HTR-8/SVneo (cell line): ENCODE measurements at places on chromosomes 4 and X.

DNA sequence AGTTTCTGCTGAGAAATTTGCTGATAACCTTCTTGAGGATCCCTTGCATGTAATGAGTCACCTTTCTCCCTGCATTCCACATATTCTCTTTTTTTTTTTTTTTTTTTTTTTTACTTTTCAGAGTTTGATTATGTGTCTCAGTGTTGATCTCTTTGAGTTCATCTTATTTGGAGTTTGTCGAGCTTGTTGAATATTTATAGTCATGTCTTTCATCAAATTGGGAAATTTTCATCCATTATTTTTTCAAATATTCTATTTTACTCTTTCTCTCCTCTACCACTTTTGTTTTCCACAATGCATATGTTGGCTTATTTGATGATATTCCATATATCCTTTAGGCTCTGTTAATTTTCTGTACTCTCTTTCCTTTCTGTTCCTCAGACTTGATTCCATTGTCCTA is 136.1 kb downstream of the MAD2L1 start:
- DNase-seq: no peak

DNA sequence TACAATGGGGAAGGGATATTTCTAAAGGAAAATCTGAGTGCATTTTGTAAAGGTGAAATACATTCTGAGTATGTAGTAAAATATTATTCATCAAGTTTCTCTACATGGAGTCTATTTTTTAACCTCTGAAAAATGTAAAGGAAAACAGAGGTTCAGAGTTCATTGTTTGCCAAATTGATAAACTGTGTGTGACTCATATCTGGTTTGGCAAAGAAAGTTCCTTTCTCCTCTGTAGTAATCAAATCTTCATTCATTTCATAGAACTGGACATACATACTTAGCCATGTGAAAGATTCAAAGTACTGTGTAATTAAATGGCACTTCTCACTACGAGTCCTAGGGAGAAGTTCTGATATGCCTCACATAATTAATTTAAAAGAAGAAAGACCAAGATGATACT is 61.6 kb downstream of the HPGD start:
- DNase-seq: no peak

DNA sequence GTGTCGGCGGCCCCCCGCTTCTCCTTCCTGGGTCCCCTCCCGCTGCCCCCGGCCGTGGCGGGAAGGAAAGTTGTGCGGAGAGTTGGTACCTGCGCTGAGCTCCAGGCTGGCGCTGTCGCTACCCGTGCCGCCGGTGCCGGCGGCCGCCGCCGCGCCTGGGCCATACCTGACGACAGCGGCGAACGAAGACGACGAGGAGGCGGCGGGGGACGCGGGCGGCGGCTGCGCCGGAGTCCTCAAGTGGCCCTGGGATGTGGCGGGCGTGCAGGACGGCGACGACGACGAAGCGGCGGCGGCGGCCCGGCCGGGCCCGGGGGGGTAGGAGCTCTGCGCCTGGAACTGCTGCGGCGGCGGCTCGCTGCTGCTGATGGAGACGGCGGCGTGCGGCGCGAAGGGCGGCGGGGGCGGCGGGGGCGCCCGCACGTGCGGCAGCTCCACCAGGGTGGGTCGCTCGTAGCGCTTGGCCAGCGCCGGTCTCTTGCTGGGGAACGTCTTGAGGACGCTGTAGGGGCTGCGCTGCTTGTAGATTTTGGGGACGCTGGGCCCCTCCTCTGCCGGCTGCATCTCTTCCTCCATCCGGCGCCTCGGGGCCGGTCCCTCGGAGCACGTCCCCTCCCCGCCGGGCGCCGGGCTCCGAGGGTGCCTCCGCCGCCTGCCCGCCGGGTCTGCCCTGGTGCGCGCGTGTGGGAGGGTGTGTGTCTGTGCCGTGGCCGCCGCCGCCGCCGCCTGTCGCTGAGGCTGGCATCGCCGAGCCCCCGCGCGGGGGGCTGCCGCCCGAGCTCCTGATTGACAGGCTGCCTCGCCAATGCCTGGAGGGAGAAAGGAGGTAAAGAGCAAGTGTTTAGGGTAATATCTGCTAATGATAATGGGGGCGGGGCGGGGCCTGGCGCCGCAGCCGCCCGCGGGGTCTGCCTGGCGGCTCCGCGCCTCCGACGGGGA is 618 bp downstream of the BEND4 start:
- DNase-seq: peak; percentile 73

DNA sequence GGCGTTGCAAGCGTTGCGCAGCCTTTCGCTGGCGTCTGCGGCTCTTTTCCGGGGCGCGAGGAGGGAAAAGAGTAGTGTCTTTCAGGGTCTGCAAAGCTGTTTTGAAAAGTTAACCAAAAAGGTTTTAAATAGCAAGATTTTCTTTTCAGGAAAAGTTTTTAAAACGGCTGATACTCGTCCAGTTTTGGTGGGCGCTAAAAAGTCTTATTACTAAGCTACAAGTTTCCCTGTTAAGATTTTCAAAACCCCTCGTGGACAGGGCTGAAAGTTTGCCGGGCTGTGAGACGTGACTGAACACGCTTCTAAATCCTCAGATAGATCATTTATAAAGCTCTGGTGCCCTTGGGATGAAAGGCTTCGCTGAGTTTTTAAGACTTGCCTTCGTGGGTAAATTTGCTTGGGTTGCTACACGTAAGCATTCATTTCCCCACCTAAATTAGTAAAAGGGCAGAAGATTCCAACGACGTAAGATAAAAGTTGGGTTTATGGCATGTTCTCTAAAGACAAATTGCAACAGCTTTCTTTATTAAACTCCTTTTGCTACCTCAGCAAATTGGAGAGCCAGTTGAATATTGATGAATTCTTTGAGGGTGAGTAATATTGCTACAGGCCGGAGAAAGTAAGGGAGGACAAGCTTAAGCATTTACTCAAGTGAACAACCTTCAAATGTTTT is 91.5 kb downstream of the HPRT1 start:
- no peak for DNase-seq

- DNase-seq: no peak
Measured at GRCh38 chr4:100823066-100823992, 305.5 kb upstream of the EMCN start.

- DNase-seq: no peak
Measured at GRCh38 chr4:144954230-144954629, 143.8 kb downstream of the ANAPC10 start.

- no peak for DNase-seq
Measured at GRCh38 chr4:10688022-10688421, 3.5 kb upstream of the CLNK start.

DNA sequence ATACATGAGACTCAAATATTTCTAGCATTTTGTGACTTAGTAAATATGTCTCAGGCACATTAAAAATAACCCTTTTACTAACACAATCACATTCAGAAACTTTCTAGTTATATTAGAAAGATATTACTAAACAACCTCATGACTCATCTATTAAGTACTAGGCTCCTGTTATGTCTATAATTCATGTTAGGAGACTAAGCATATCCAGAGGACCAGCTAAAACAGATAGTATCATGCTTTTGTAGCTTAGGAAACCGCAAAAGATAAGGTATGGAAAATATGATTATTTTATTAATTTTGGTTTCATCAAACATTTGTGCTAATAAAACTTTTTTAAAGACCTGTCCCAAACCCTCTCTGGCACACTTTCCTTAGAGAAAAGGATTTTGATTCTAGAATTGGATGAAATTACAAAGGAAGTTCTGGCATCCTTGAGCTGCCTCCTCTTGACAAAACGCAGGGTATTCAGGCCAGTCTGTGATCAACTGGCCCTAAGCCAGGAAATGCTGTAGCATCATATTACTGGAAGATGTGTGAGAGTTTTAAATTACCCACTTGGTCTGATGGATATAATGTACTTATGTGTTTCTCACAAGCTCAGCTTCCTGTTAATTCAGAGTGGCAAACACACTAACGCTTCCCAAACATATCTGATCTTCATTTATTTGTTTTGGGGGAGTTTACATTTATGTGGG is 60.4 kb downstream of the NRK start:
- no peak for DNase-seq

DNA sequence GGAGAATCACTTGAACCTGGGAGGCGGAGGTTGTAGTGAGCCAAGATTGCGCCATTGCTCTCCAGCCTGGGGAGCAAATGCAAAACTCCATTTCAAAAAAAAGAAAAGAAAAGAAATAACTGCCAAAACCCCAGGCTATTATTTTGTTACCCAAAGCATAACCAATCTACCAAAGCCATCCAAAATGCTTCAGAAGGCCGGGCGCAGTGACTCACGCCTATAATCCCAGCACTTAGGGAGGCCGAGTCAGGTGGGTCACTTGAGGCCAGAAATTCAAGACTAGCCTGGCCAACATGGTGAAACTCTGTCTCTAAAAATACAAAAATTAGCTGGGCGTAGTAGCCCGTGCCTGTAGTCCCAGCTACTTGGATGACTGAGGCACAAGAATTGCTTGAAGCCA is 49.8 kb downstream of the SMIM31 start:
- no peak for DNase-seq

DNA sequence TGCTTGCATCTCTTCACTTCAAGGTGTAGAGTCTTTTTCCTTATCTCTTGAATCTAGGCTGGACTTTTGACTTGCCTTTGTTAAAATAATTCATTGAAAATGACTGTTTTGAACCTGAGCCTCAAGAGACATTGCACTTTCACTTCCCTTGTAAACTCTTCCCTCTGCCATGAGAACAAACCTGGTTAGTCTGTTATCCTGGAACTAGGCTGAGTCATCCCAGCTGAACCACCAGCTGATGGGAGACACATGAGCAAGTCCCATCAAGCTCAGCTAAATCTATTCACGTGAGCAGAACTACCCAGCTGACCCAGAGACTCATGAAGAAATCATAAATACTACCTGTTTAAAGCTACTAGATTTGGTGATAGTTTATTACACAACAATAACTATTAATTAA is 202.3 kb upstream of the CENPE start:
- no peak for DNase-seq

- peak; percentile 0 for DNase-seq
Measured at GRCh38 chr4:65865489-65865888, 195.2 kb upstream of the EPHA5 start.

DNA sequence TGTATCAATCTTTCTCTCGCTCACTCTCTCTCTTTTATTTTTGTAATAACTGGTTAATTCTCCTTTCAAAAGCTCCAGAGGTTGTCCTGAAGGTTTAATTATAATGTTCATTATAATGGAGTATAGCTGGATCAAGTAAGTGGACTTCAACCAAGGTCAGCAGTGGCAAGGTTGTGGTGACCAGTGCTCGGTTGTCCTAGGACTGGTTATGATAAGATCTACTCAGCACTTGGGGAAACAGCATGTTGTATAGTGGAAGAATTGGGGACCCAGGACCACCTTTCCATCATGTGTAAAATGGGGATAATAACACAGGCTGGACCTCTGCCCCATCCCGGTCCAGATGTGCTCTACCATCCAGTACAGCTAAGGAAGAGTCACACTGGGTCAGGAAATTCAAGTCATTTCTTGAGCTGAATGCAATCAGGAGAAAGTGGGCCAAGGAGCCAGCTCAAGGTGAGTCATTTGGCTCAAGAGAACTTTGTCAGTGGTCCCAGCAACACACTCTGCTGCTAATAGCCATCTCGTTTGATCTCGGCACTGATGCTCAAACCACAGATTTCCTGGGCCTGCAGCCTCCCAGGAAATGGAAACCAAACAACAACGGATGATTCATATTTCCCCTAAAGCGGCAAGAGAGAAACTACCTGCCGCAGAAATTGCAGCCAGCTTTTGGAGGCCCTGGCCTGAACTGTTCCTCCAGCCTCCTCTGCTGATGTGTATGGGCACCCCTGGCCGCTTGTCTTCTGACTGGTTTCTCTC is 123.6 kb upstream of the RBPJ start:
- DNase-seq: peak; percentile 86

DNA sequence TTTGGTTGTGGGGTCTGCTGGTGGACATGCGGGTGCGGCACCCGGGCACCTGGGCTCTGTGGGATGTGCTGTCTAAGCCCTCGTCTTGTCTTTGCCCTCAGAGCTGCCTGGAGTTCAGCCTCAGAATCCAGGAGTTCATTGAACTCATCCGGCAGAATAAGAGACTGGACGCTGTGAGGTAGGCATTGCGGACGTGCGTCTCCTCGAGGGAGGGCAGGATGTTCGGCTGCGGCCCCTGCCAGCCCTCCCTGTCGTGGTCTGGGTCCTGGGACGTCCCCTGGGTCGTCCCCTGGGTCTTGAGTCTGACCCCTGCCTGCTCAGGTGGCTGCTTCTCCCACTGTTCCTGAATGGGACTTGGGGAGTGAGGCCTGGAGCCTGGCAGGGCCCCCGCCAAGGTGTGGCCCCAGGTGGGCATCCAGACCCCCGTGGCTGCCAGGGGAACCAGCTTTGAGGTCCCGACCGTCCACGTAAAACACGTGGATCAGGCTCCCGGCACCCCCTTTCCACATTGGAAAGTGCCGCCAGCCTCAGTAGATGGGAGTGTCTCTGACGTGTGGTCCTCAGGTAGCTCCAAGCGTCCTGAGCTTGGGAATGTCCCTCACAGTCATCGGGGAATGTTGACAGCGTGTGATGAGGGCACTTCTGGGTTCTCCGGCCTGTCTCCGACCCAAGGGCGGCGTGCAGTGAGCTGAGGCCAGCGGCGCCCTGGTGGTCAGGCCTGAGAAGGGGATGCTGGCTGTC is 19.3 kb upstream of the UVSSA start:
- no peak for DNase-seq

GRCh38 chr4:173924561-173924960 is 358.9 kb downstream of the FBXO8 start:
- no peak for DNase-seq

DNA sequence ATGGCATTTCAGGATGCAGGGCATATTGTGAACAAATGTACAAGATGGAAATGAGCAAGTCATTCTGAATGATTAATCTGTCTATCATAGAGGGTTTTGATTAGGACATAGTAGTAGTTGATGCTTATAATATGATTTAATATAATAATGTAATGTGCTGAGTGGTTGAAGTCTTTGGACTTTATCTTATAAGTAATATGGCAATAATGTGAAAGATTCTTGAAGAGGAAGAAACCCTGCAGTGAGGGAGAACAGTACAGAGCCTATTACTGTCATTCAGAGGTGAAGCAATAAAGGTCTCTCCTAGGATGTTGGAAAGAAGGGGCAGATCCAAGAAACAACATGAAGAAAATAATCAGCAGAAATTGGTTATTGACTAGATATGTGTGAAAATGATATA is 16.6 kb downstream of the NFKB1 start:
- DNase-seq: no peak

- DNase-seq: no peak
Measured at GRCh38 chr4:47784222-47784621, 53.6 kb downstream of the CORIN start.

DNA sequence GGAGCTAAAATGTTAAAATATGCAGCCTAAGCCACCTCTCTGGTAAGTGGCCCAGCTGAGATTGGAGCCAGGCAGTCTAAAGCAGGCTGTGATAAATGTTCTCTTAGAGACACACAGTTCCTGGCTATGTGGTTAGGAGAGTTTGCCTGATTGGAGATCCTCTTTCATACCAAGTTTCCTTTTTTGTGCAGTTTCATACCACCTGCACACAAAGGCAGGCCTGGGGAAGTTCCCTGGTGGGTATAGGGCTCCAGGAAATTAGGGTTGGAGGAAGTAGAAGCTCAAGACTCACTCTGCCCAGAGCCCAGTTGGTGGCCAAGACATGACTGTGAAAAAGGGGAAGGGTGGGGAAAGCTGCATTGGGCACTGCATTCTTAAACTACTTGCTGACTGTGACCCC is 16.9 kb downstream of the CYBB start:
- no peak for DNase-seq
